CD4-positive, alpha-beta T cell treated with Interleukin-6 at 100 ng/mL for 8 hours (primary cell): ENCODE measurements at places on chromosomes 7 and 10.

DNA sequence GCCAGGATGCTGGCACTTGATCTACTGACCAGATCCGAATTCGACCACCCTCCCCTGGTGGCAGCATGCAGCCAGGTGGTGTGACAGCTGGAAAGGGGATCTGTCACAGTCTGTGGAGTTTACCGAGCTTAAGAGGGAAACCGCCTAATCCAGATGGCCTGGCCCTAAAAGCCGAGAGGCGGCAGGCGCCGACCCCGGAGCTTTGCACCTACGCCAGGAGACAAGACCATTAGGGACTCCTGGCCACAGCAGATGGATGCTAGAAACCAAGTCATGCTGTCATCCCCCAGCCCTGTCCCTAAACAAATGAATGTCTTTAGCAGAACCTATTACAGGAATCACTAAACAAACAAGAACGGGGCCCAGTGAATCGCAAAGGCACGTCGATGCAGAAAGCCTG lies 27.7 kb downstream of the RCC1L start:
- no peak for DNase-seq

DNA sequence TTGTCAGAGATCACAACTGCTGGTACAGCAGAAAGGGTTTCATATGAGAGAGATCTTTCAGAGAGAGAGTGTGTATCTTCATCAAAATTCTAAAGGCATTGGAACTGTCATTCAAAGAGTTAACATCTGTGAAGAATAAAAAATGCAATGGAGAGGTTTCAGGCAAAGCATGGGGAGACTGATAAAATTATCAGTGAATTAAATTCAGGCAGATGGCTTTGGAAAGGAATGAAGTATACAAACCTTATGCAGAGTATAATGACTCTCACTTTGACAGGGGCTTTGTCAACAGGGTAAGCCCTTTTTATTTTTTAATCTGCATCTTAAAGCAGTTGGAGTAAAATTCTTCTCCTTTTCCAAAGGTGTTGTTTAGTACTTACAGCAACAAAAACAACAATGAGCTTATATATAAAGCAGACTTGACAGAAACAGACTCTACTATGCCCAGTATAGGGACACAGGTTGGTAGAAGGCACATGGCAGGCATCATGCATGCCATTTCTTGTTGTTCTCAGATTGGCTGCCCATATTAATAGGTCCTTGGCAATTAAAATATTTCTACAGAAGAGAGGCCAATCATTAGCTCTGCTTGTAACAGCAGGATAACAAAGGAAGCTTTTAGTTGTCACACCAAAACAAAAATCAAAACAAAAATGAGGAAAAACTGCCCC lies 54.9 kb upstream of the NXPH1 start:
- no peak for DNase-seq

GRCh38 chr10:110944792-110945396 lies 25.5 kb downstream of the SHOC2 start:
- no peak for DNase-seq

- no peak for DNase-seq
These were observed 34.1 kb upstream of the TES start for GRCh38 chr7:116176226-116176625.

DNA sequence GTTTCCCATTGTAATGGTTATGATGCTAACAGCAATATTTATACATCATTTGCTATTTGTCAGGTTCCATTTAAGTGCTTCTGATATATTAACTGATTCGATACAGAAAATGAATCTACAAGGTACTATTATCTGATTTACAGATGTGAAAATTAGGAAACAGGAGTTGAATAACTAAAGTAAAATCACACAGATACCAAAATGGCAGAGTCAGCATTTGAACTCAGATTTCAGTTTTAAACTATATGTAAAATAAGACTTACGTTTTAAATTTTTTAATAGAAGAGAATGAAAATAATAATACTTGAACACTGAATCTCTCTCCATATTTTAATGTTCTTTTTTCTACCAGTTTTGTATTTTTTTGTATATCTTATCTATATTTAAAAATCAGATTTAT lies 313.2 kb downstream of the MDFIC start:
- no peak for DNase-seq

DNA sequence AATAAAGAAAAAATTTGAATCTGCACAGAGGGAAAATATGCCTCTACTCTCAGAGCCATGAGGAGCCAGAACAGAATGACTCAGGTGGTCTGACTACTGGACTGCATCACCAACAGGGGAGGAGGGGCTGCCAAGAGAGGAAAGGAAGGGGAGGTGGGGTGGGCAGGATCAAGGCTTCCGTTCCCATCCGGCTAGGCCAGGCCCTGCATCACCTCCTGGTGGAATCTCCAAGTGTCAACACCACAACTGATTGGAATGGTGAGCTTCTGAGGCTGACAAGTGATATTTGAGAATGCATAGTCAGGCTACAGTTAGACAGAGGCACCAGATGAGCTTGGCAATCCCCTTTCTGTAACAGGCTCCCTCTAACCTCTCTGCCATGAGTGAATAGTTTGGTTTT lies 10.4 kb upstream of the GPR26 start:
- no peak for DNase-seq
